ENCODE measurements at places on chromosomes 13 and 19. TPM values are rescaled to one million over a fixed set of nuclear protein-coding genes. Genes with fewer than 3 reads are reported as not detected.
A peak's percentile ranks its signal among the peaks of the same experiment; 100 is the strongest.

GRCh38 chr13:22538400-22538799 is 642.4 kb upstream of the SGCG start:
- no peak overlapping the region for H3K4me3 ChIP-seq
- no peaks in the 10 kb centered on the region for H3K4me1 ChIP-seq
- no peaks in the 10 kb centered on the region for H3K27me3 ChIP-seq
- H3K27ac ChIP-seq: no peak overlapping the region
- no peaks in the 10 kb centered on the region for H3K36me3 ChIP-seq

DNA sequence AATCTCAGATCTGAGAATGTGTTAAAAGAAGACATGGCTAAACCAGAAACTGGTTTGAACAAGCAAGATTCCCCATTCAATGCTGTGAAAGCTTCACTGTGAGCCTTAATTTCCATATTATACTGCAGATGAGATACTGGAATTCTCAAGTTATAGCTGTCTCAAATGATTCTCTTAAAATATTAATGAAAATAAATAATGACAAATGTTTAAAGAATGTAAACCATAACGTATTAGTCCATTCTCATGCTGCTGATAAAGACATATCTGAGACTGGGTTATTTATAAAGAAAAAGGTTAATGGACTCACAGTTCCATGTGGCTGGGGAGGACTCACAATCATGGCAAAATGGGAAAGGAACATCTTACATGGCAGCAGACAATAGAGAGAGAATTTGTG is 667.8 kb downstream of the SLITRK1 start:
- DNase-seq: no peak
- H3K4me3 ChIP-seq: no peak overlapping the region

The FCER2 gene
- not detected for total RNA-seq

GRCh38 chr13:75319254-75319653 is 162.7 kb downstream of the TBC1D4 start:
- peaks cover 3% of the 10 kb centered on the region for H3K36me3 ChIP-seq
- H3K4me3 ChIP-seq: no peak overlapping the region
- H3K27ac ChIP-seq: peak overlapping the region; percentile 16

DNA sequence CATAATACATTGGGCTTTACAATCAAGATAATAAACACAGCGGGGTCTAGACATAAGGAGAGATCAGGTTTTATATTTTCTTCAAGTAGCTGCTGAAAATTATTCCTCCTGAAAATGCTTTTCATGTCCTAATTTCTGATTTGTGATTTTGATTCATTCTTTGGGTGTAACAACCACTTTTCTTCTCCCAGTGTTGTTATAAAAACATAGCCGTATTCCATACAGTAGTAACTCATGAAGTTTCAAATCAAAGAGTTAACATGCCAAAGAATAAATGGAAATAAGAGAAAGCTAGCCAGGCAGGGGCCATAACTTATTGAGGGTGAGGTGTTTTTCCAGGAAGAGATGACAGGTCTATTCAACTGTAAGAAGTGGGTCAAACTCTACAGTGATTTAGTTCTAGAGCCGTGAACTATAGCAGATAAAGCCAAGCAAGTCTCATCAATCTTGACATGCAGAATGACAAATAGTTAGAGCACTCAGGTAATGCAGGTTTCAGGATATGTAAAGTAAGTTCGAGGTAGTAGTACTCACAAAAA is 934.4 kb upstream of the SLITRK1 start:
- no peaks in the 10 kb centered on the region for H3K36me3 ChIP-seq
- H3K27me3 ChIP-seq: no peaks in the 10 kb centered on the region
- DNase-seq: no peak

- no peaks in the 10 kb centered on the region for H3K36me3 ChIP-seq
- H3K27me3 ChIP-seq: no peaks in the 10 kb centered on the region
- peaks cover 7% of the 10 kb centered on the region for H3K4me1 ChIP-seq
- H3K27ac ChIP-seq: no peak overlapping the region
- no peak for DNase-seq
These were observed 47.9 kb upstream of the MYCBP2 start for GRCh38 chr13:77374786-77375185.

DNA sequence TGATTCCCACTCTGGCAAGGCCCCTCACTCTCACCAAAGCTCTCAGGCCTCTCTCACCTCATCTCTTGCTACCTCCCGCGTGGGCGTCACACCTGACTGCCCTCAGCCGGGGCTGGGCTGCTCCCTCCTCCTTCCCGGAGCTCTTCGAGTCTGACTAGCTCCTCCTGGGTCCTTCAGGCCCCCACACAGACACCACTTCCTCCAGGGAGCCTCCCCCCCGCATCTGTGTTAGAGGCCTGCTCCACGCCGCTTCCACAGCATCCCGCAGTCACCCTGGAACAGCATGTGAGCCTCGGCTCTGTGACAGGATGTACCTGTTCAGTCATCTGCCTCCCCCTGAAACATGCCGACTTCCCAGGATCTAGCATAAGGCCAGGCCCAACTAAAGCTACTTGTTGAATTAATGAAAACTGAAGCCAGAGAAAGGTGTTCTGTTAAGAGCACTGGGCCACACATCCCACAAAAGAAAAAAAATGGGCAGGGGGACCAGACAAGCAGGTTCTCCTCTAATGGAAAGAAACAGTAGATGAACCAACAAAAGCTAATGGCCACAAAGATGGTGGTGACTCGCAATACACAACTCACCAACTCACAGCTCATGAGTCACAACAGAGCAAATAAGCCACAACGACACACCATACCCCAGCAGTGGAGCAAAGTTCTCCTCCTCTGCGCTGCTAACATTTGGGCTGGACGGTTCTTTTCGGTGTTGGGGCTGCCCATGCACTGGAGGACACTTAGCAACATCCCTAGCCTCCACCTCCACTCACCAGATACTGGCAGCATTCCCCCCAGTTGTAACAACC is 3.0 kb downstream of the PPP6R1 start:
- peak overlapping the region; percentile 98 for H3K4me3 ChIP-seq
- H3K27me3 ChIP-seq: no peaks in the 10 kb centered on the region
- H3K27ac ChIP-seq: peak overlapping the region; percentile 45
- H3K36me3 ChIP-seq: no peaks in the 10 kb centered on the region
- H3K4me1 ChIP-seq: peaks cover 50% of the 10 kb centered on the region
- DNase-seq: no peak

The URAD gene
- total RNA-seq: not detected

DNA sequence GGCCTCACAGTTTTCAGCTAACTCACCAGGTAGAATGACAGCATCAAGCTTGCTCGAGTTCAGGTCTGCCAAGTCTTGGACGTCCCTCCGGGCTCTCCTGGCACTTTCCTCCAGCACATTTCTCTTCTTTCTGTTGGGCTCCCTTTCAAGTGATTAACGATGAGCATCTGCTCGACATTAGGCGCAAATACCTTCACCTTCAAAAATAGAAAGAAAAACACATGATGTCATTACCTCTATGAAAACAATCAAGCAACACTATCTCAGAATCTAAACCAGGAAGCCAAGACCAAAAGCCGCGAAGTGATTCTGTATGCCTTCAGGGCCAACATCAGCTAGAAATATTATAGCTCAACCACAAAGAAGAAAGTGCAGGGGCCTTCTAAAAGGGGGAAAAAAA is 15.4 kb upstream of the CLN5 start:
- no peak overlapping the region for H3K4me3 ChIP-seq
- no peak for DNase-seq

The CGB2 gene
- total RNA-seq: not detected

The FPR1 gene
- total RNA-seq: not detected

DNA sequence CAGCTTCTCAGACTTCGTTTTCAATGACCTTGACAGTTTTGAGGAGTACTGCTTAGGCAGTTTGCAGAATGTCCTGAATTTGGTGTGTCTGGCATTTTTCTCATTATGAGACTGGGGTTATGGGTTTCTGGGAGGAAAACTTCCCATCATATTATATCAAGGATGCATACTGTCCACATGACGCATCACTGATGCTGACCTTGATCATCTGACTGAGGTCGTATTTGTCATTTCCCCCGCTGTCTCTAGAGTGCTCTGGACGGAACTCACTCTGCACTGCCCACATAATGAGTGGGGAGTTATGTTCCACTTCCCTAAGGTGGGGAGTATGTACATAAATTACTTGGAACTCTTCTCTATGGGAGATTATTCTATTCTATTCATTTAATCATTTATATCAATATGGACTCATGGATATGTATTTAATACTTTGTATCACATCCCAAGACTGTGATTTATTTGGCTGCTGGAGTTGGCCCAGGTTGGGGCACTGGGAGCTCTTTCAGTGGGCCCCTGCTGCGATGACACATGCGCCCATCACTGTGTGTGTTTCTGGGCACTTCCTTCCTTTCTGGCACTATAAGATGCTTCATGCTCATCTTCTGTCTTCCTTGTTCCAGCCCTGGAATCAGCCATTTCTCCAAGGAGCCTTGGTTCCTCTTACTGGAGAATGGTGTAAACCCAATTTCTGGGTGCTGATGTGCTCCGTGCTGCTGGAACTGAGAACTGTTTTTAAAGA is 138.6 kb downstream of the MIPEP start:
- H3K4me1 ChIP-seq: peaks cover 35% of the 10 kb centered on the region
- DNase-seq: no peak
- H3K4me3 ChIP-seq: no peak overlapping the region
- no peaks in the 10 kb centered on the region for H3K36me3 ChIP-seq
- H3K27ac ChIP-seq: no peak overlapping the region
- H3K27me3 ChIP-seq: no peaks in the 10 kb centered on the region

The PSG2 gene
- total RNA-seq: not detected

- H3K4me1 ChIP-seq: no peaks in the 10 kb centered on the region
- H3K4me3 ChIP-seq: no peak overlapping the region
- no peaks in the 10 kb centered on the region for H3K36me3 ChIP-seq
- peaks cover 4% of the 10 kb centered on the region for H3K27me3 ChIP-seq
- DNase-seq: no peak
These were observed 9.3 kb downstream of the CD177 start for GRCh38 chr19:43362745-43363144.

DNA sequence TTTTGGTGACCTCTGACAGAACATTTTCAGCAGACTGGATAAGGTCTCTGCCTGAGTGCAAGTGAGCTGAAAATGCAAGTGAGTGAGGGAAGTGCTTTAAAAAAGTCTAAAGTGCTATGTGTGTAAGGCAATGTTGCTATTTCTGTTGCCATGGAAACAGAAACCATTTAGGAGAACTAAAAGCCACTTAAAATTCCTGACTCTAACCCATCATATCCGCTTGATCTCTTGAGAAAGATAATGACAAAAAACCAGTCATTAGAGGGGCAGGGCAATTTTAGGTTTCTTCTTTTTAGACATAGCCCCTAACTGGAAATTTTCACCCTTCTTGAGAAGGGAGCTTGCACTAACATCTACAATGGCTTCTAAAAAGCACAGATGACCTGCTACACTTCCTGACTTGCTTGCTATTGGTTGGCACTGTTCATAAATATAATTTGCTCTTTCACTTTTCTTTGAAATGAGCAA is at the start of gene CYSLTR2:
Gene CYSLTR2 (plus strand): TSS at position 458 of the 468 bp plus-strand sequence. CDS start 52,889 bp downstream, outside the sequence.
- H3K27ac ChIP-seq: no peak within 1 kb of the TSS
- H3K4me1 ChIP-seq: peaks cover 20% of the 10 kb centered on the region
- no peaks in the 10 kb centered on the region for H3K36me3 ChIP-seq
- no peak within 1 kb of the TSS for H3K4me3 ChIP-seq

DNA sequence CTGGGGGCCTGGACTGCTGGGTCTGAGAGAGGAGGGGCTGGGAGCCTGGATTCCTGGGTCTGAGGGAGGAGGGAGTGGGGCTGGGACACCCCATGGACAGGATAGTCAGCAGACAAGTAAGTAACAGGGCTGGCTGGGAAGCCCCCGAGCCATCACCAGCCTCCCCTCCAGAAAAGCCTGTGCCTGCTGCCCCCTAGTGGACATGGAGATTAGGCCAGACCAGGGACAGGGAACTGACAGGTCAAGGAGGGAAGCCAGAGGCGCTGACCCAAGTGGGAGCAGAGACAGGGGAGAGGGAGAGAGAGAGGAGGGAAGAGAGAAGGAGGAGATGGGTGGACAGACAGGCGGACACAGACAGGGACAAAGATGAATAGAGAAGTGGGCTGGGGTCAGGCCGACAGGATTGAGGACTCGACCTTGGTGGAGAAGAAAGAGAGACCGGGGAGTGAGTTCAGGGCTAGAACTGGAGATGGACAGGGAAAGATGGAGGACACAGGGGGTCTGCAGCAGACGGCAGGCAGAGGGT is 6.7 kb upstream of the ERFL start:
- H3K4me3 ChIP-seq: peak overlapping the region; percentile 11
- no peak overlapping the region for H3K27ac ChIP-seq
- H3K27me3 ChIP-seq: peaks cover 78% of the 10 kb centered on the region
- H3K36me3 ChIP-seq: no peaks in the 10 kb centered on the region
- H3K4me1 ChIP-seq: peaks cover 13% of the 10 kb centered on the region

DNA sequence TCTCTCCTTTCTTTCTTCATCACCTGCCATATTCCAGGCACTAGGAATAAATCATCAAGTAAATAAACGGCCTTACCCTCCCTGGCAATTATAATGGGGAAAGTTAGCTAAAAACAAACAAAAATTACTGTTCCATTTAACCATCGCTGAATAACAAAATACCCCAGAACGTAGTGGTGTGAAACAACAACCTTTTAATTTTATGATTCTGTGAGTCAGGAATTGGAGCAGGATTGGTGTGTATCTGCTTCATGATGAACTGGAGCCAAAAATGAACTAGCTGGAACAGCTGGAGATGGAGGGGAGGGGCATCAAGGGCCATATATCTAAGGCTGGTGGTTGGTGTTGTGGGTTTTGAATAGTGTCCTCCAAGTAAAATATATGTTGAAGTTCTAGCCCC is 3.7 kb upstream of the CADM4 start:
- peaks cover 16% of the 10 kb centered on the region for H3K4me1 ChIP-seq
- H3K36me3 ChIP-seq: peaks cover 15% of the 10 kb centered on the region
- no peak overlapping the region for H3K27ac ChIP-seq
- no peak for DNase-seq
- peak overlapping the region; percentile 68 for H3K4me3 ChIP-seq

DNA sequence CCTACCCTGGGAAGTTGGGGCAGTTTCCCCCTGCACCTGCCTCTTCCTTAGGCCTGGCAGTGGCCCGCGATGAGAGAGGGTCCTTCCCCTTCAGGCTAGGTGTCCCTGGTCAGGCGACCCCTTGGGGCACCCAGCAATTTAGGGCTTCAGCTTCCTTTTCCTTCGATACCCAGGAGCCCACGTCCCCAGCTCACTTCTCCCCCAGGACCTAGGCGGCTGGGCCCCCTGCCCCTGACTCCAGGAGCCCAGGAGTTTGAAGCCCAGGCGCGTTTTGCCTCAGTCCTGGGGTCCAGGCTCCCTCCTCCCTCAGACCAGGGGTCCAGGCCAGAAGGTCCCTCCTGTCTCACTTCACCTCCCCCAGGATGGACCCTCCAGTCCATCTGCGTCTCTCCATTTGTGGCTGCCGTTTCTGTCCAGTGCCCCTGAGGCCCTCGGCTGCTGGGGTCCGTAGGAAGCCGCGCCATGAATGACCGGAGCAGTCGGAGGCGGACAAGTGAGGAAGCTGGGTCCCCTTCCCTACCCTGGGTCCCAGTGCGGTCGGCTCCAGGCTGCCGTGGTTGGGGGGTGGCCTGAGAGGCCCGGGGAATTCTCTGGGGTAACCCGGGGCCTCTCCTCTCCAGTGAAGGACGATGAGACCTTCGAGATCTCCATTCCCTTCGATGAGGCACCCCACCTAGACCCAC is 714 bp downstream of the CCDC106 start:
- H3K27me3 ChIP-seq: peaks cover 2% of the 10 kb centered on the region
- no peak for DNase-seq
- H3K4me3 ChIP-seq: peak overlapping the region; percentile 88
- peaks cover 26% of the 10 kb centered on the region for H3K4me1 ChIP-seq

Measured in neural crest cell (in vitro differentiated cells).